ENCODE measurements at places on chromosomes 13 and 19. TPM values are rescaled to one million over a fixed set of nuclear protein-coding genes. Genes with fewer than 3 reads are reported as not detected.

ZNF606 gene
- total RNA-seq = 1.7 TPM

CARM1 gene
- total RNA-seq = 50.5 TPM

CYP4F11 gene
- total RNA-seq = 5.6 TPM

ABHD8 gene
- total RNA-seq = 3.2 TPM

RGL3 gene
- 2.2 TPM for total RNA-seq

CGB2 gene
- total RNA-seq = 0.41 TPM

POSTN gene
- not detected for total RNA-seq

CYP2B6 gene
- not detected for total RNA-seq

NALCN gene
- total RNA-seq = 4.4 TPM

MBD3L2 gene
- not detected for total RNA-seq

CYP4F2 gene
- total RNA-seq = not detected

PRR22 gene
- total RNA-seq = 2.5 TPM

ZNF507 gene
- total RNA-seq = 11.5 TPM

EIF3K gene
- total RNA-seq = 694 TPM

FFAR2 gene
- total RNA-seq = not detected

SIAH3 gene
- total RNA-seq = not detected

PLIN4 gene
- 0.19 TPM for total RNA-seq

C5AR2 gene
- 9.9 TPM for total RNA-seq

SKA3 gene
- 14.6 TPM for total RNA-seq

TMEM255B gene
- 1.1 TPM for total RNA-seq

RETN gene
- total RNA-seq = not detected

FCER2 gene
- not detected for total RNA-seq

ZNF85 gene
- total RNA-seq = not detected

CYP4F12 gene
- total RNA-seq = 2.3 TPM

APOC4 gene
- not detected for total RNA-seq

KIR2DL3 gene
- total RNA-seq = not detected

LRP3 gene
- 49.7 TPM for total RNA-seq

SLC10A2 gene
- total RNA-seq = not detected

BCAM gene
- total RNA-seq = 95.2 TPM

PNMA8B gene
- total RNA-seq = not detected

CLEC17A gene
- not detected for total RNA-seq

Data from A549 treated with ZK216348 at 1 μM for 4 hours (cell line).